ENCODE measurements at places on chromosomes 1 and 21.

DNA sequence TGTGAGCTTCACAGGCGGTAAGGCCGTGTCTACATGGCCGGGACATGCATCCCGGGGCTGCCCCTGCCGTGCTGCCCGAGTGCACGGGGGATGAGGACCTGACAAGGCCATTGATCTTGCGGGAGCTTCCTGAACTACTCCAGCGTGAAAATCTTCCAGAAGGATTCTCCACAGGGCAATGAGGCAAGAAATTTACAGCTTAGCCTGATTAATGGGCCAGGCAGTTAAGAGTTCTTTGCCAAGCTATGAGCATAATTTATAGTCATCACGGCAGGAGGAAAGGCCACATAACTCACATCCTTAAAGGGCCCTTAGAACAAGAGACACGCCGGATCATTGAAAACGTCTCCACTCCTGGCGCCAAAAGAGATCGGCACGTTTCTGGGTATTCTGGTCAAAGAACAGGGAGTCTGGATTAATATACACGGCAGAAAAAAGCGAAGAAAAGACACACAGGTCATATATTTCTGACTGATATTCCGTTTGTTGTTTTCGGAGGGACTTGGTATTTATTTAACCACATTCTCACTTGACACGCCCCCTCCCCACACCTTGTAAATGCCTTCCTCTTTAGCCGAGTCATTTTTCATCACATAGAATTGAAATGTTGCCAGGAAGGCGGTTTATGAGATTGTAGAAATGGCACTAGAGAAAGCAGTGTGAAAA is 180.5 kb downstream of the DYRK1A start:
- no peak for DNase-seq
- H3K4me3 ChIP-seq, result no peak overlapping the region
- peaks cover 15% of the 10 kb centered on the region for H3K4me1 ChIP-seq
- peaks cover 29% of the 10 kb centered on the region for H3K27me3 ChIP-seq
- no peaks in the 10 kb centered on the region for H3K36me3 ChIP-seq
- H3K27ac ChIP-seq, result no peak overlapping the region

DNA sequence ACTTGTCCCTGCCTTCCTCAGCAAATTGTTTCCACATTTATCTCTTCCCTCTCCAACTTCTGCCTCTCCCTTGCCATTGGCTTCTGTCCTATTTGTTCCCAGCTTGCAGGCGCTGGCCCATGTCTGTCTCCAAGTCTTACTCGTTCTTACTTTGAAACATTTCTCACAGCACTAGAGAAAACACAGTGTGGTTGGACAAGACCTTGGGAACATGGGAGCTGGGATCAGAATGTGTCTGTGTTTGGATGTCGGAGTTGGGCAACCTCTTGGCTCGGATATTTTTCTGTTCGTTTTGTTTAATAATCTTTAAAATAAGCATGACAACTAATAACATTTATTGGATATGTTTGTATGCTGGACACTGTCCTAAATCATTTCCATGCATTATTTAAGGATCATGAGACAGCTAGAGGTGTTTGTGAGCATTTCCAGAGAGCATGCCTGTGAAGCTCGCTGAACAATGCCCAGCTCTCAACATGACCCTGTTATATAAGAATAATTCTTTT is 5.9 kb upstream of the BRWD1 start:
- peaks cover 3% of the 10 kb centered on the region for H3K36me3 ChIP-seq
- no peak for DNase-seq
- no peak overlapping the region for H3K4me3 ChIP-seq
- H3K27me3 ChIP-seq, result no peaks in the 10 kb centered on the region

GRCh38 chr1:113991467-113991997 is 12.3 kb downstream of the OLFML3 start:
- no peak overlapping the region for H3K27ac ChIP-seq
- peaks cover 2% of the 10 kb centered on the region for H3K27me3 ChIP-seq
- no peak overlapping the region for H3K4me3 ChIP-seq
- no peak for DNase-seq
- H3K4me1 ChIP-seq, result peaks cover 2% of the 10 kb centered on the region

GRCh38 chr1:39178541-39179431 is 25.7 kb upstream of the MACF1 start:
- H3K36me3 ChIP-seq, result no peaks in the 10 kb centered on the region
- H3K4me1 ChIP-seq, result peaks cover 11% of the 10 kb centered on the region
- no peak overlapping the region for H3K27ac ChIP-seq
- no peak overlapping the region for H3K4me3 ChIP-seq
- H3K27me3 ChIP-seq, result no peaks in the 10 kb centered on the region
- no peak for DNase-seq

GRCh38 chr1:6753320-6754140 is 31.7 kb upstream of the CAMTA1 start:
- no peak overlapping the region for H3K27ac ChIP-seq
- no peaks in the 10 kb centered on the region for H3K4me1 ChIP-seq
- DNase-seq, result no peak
- no peaks in the 10 kb centered on the region for H3K36me3 ChIP-seq
- H3K27me3 ChIP-seq, result peaks cover 49% of the 10 kb centered on the region

DNA sequence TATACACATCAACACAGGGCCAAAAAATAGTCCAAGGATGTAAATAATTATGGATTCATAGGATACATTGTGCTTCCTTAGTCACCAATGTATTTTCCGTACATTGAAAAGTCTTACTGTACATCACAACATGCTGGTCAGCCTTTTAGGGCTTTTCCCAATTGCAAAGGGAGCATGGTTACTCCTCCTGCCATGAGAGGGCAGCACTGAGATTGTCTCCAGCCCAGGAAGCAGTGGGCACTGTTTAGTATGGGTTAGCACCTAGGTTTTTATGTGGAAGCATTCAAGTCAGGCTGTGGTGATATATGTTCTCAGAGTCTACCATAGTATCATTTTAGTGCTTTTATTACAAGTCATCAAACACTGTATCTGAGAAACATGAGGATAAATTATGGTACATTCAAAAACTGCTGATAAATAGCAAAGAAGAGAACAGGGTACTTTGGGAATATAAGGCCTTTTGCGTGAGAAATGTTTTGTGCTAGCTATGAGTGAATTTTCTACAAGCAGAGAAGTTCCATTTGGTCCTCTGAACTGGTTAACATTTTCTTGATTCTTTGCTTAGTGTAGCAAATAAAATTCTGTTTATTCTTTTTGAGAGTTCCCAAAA is 34.0 kb downstream of the ST6GALNAC5 start:
- H3K4me1 ChIP-seq, result peaks cover 1% of the 10 kb centered on the region
- H3K4me3 ChIP-seq, result no peak overlapping the region
- H3K27me3 ChIP-seq, result no peaks in the 10 kb centered on the region
- no peaks in the 10 kb centered on the region for H3K36me3 ChIP-seq
- no peak overlapping the region for H3K27ac ChIP-seq
- no peak for DNase-seq

DNA sequence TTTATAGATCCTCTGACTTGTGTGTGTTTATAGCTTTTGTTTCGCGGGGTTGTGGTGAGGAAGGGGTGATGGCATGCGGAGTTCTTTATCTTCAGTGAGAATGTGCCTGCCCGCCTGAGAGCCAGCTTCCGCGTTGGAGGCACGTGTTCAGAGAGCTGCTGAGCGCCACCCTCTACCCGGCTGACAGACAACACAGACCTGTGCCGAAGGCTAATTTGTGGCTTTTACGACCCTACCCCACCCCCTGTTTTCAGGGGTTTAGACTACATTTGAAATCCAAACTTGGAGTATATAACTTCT is 14.4 kb upstream of the CD101 start:
- peak overlapping the region; percentile 92 for H3K27ac ChIP-seq
- peak overlapping the region; percentile 64 for H3K4me3 ChIP-seq
- no peaks in the 10 kb centered on the region for H3K27me3 ChIP-seq
- peaks cover 59% of the 10 kb centered on the region for H3K4me1 ChIP-seq

DNA sequence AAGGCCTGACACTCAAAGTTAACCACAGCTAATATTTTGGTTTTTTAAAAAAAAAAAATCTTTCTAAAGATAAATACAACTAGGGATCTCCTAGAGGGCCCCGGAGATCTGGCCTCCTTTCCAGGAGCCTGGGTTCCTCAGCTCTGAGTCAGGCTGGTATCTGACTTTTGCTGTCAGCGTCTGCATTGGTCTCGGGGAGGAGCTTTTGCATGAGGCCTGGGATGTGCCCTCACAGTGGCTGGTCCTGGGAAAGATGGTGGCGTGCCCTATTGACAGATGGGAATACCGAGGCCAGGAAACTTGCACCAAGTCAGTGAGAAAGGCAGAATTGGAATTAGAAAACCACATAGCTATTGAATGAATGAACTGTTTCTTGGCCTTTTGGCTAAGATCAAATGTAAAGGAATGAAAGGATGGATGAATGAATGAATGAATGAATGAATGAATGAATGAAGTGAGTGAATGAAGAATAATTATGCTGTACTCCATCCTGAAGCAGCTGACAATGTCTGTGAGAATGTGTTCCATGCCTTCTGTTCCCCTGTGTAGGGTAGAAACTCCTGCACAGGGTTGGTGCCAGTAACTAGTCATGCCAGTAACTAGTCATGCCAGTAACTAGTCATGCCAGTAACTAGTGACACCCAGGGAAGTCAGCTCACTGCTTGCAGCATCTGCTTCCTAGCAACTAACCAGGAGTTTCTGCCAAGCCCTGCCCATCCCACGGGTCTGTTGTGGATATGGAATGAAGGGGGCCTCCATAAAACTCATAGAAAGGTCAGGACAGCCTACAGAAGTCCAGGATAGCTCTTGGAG is 242.5 kb upstream of the VAMP3 start:
- H3K27ac ChIP-seq, result no peak overlapping the region
- H3K4me1 ChIP-seq, result no peaks in the 10 kb centered on the region
- H3K27me3 ChIP-seq, result peaks cover 8% of the 10 kb centered on the region
- no peak for DNase-seq
- no peaks in the 10 kb centered on the region for H3K36me3 ChIP-seq
- H3K4me3 ChIP-seq, result no peak overlapping the region

- no peaks in the 10 kb centered on the region for H3K36me3 ChIP-seq
- peaks cover 2% of the 10 kb centered on the region for H3K27me3 ChIP-seq
- H3K4me3 ChIP-seq, result no peak overlapping the region
- DNase-seq, result no peak
Measured at GRCh38 chr1:68141071-68142021, 90.9 kb upstream of the DIRAS3 start.

DNA sequence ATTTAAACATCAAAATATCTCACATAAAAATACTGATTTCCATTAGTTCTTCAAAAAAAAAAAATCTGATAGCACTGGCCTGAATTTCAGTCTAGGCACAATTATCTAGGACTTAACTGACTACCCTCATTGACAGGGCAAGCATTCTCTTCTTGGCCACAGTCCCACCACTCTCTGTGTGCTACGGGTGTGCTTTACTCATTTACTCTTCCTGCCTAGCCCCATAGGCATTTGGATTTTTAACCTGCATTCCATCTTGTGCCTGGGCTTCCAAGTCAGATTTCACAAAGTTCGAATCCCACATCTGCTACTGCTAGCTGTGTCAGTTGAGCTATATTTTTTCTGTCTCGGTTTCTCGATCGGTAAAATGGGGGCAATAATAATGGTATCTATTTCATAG is 38.0 kb downstream of the PTPN14 start:
- peaks cover 8% of the 10 kb centered on the region for H3K27me3 ChIP-seq
- no peak overlapping the region for H3K27ac ChIP-seq
- no peak overlapping the region for H3K4me3 ChIP-seq
- H3K4me1 ChIP-seq, result peaks cover 5% of the 10 kb centered on the region

DNA sequence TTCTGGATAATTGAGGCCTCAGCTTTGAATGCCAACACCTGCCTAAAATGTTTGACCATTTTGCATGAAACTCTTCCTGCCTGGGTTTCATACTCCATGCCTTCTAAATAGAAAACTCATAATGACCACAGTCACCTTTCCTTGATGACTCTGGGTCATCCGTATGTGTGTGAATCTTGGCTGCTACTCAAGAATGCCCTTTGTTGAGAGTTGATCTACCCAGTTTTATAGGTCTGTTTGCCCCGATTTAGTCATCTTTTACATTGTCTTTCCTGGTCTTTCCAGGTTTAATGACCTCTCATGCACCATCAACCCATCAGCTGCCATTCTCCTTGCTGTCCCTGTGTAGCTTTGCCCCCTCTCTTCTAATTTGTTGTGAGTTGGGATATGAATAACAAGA is 2.7 kb upstream of the SLC5A9 start:
- no peak overlapping the region for H3K4me3 ChIP-seq
- H3K27me3 ChIP-seq, result no peaks in the 10 kb centered on the region
- no peaks in the 10 kb centered on the region for H3K4me1 ChIP-seq
- H3K27ac ChIP-seq, result no peak overlapping the region

GRCh38 chr1:225711236-225711937 is 58.5 kb upstream of the ENAH start:
- DNase-seq, result no peak
- no peaks in the 10 kb centered on the region for H3K27me3 ChIP-seq
- H3K4me3 ChIP-seq, result no peak overlapping the region

DNA sequence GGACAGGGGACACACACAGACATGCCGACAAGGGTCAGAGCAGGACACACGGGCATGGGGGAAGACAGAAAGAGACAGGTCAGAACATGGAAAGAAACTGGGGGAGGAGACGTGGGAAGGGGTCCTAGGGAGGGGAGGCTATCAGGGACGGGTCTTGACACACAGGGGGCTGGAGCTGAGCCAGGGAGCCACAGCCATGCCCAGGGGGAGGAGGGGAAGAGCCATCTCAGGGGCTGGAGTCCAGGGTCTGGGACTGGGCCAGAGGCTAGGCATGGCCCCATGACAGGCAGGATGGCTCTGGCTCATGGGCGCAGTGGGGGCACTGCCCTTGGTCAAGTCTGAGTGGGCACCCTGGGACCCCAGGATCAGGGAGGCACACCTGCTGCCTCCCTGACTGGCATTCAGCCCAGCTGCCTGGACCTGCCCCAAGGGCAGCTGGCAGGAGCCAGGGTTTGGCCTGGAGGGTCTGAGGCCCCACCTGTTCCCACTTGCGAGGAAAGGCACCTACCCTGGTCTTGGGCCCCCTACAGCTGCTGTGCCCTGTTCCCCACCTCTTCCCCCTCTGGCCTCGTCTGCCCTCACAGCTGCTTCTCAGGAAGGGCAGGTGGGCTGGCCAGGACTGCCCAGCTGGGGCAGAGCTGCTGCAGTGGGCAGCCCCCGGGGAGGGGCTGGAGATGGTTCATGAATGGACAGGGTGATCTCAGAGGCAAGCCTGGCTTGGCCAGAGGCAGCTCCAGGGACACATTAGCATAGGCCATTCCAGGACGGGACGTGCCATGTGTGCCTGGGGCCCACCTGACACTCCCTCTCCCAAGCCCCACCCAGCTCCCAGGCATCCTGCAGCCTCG is 42.9 kb downstream of the HSPG2 start:
- no peak overlapping the region for H3K27ac ChIP-seq
- H3K4me1 ChIP-seq, result no peaks in the 10 kb centered on the region
- no peak overlapping the region for H3K4me3 ChIP-seq
- no peaks in the 10 kb centered on the region for H3K36me3 ChIP-seq
- no peaks in the 10 kb centered on the region for H3K27me3 ChIP-seq

DNA sequence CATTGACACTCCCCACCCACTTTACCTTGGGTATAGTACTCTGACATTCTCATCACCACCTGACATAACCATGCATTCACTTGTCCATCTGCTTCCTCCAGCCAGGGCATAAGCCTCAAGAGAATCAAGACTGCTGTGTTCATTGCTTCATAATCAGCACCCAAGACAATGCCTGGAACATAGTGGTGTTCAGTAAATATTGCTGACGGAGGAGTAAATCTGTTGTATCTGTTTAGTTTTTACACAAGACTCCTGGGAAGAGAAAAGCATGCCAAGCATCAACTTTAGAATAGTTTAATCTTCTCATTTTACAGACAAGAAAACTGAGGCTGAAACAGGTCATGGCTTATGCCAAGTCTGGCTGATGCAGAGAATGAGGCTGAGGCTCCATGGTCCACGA is 173.9 kb upstream of the DUSP10 start:
- H3K27me3 ChIP-seq, result no peaks in the 10 kb centered on the region
- no peak overlapping the region for H3K27ac ChIP-seq
- DNase-seq, result no peak
- no peaks in the 10 kb centered on the region for H3K36me3 ChIP-seq
